NCI-H2081 treated with DMSO at 0.1 percent for 48 hours (cell line): ENCODE measurements at places on chromosomes 2 and 18.

GRCh38 chr2:14778015-14778414 is 145.5 kb downstream of the LRATD1 start:
- DNase-seq = no peak

DNA sequence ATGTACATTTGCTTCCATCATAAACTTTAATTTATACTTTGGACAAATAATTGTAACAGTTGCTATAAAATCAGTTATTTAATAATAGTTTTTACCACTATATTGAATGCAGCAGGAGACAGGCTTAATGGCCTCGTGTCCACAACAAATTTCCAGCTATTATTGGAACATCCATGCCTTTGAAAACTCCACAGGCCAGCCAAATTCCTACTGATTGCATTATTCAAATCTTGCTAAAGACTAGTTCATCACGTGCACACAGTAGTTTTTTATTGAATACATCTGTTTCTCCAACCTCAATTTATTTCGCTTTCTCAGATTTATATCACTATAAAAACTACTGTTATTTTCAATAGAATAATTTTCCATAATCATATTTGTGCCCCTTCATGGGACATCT is 18.4 kb upstream of the PTPRM start:
- DNase-seq = no peak

DNA sequence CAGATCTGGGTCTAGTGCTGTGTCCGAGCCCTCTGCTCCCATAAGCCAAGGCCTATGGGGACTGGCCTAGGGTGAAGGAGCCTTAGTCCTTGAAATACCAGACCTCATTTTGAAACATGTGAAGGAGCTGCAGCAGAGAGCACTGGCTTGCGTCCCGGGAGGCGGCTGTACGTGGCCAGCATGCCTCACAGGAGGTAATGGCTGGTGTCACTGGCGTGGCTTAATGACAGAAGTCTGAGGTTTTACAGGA is 72.7 kb upstream of the OTOS start:
- no peak for DNase-seq

GRCh38 chr2:200449149-200449548 is 60.7 kb downstream of the KCTD18 start:
- DNase-seq = no peak

- DNase-seq = no peak
Measured at GRCh38 chr2:153891051-153891450, 19.3 kb downstream of the GALNT13 start.

DNA sequence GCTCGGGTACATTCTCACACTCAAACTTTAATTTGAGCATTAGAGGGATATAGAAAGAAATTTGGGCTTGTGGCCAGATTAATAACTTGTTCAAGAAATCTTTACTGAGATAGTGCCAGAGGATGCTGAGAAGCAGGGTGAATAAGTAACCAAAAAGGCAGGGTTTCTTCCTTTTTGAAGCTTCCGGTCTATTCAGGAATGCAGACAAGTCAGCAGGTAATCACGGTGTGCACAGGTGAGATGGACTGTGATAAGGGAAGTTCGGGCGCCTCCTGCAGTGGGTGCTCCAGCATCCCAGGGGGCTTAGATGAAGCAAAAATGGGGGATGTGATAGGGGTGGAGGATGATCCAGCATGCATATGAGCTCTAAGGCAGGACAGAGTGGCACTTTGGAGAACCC is 44.9 kb upstream of the CYP1B1 start:
- no peak for DNase-seq

DNA sequence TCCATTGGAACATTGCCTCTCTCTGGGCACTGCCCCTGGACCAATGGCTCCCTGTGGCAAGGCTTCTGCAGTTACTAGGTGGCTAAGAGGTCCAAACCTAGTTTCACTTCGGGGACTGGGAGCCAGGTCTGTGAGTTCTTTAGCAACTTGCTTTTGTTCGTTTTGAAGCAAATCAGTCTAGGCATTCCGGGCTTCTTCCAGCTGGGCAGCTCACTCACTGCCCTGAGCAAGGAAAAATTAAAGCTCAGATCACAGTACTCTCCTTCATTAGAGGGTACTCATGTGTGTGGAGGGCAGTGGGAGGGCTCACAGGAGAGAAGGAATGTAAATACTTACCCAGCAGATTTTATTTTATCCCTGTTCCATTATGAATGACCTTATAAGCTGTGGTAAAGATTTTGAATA is 80.3 kb downstream of the SPP2 start:
- DNase-seq = no peak

DNA sequence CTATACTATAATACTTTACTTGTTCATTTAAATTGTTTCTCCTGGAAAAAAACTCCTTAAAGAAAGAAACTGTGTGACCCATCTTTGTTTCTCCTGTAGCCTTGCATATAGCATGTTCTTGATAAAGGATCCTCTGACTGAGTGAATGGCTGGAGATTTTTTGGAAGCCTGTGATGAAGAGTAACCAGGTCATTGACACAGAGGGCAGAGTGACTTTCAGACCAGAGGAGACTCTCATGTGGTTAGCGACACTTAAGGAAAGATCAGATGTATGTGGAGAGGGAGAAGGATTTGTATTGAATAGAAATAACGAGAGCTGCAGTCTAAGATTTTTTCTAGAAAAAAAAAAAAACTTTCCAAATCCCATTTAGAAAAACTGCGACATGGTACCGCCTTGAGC is 85.5 kb downstream of the TRIM43 start:
- no peak for DNase-seq

DNA sequence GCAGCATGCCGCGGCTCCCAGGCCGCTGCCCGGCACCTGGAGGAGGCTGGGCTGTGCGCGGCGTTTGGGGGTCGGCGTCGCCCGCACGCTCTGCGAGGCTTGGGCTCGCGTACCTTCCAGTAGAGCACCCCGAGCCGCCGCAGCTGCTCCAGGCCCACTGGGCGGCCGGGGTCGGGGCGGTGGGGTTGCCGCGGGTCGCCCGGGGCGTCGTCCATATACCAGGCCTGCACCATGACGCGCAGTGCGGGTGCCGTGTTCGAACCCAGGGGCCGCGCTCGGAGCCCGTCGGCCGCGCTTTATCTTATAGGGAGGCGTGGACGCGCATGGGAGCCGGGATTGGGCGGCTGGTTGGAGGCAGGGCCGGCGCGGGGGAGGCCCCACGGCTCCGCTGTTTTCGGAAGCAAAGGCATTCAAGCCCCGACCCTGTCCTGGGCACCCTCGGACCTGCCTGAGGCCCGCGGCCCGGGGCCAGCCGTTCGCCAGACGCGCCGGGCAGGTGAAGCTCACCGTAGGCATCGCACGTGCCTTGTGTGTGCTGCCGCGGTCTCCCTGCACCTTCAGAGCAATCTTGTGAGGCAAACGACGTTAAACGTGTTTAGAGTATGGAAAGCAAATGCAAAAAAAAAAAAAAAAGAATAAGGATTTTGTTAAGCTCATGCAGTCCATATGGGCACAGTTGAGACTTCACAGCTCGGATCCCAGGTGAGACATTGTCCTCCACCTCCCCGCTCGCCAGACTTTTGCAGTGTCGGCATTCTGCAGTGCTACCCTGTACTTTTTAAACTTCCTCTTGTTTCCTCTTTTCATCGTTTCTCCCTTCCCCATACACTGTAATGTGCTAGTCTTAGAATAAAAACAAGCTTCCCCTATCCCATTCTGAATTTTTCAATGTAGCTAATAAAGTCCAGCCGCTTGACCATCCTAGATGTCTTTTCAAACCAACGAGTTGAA is at the start of gene ADI1:
TSS of gene ADI1 (minus strand) at position 277 of the 951 bp plus-strand sequence. CDS start at position 233, 44 bp downstream.
- no peak for DNase-seq

GRCh38 chr2:76953733-76954347 is 568.3 kb downstream of the LRRTM4 start:
- peak; percentile 33 for DNase-seq

GRCh38 chr18:25662272-25662671 is 310.3 kb upstream of the ZNF521 start:
- DNase-seq = no peak

GRCh38 chr18:28048612-28049011 is 128.3 kb downstream of the CDH2 start:
- no peak for DNase-seq

DNA sequence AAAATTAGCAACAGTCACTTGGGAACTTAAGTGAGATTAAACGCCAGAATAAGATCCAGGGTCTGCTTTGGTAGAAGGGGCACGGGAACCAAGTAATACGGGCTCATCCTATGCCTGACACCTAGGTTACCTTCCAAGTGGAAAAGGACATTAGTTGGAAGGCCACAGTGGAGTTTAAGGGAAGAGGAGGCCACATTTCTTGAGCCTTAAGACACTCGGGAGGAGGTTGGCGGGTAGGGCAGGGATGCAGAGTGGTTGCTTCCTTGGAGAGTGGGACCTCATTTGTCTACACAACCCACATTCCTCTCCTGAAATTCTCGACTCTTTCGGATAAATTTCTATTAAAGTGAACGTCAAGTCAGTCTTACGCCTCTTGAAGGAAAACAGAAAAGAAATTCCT is 510 bp upstream of the DNAH6 start:
- no peak for DNase-seq

DNA sequence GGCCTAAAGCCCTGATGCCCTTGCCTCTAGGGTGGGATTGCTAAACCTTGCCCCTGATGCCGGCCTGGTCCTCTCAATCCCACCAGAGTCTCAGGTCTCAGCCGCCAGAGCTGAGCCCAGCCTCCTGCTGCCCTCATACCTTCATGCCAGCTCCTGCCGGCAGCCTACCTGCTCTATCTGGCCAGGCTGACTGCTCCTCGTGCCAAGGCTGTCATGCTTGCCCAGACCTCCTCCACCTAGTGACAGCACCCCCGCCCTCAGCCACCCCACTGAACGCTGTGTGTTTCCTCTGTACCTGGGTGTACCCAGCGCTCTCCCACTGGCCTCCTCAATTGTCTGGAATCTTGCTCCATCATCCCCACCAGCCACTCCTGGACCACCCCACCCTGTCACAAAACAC is 120.1 kb downstream of the CACNB4 start:
- DNase-seq = no peak

DNA sequence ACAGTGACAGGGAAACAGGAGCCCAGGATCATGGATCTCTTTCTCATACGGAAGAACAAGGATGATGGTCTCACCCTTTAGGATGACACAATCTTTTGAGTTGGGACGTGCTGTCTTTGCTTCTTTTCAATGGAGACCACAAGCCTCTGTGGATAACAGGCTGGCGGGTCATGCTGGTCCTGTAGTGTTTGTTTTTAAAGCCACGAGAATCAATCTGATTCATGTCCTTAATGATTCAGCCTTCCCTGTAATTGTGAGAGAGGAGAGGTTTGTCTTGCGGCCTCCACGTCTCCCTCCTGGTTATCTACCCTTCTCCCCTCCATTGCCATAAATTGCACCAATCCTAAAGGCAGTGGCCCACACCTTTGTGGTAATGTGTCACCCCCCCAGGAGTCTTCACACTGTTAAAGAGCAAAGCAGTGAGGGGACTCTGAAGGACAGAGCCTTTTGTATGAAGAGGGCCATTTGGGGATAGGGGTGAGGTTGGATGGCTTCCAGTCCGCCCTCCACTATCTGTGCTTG is 87.7 kb upstream of the TGFA start:
- DNase-seq = no peak

DNA sequence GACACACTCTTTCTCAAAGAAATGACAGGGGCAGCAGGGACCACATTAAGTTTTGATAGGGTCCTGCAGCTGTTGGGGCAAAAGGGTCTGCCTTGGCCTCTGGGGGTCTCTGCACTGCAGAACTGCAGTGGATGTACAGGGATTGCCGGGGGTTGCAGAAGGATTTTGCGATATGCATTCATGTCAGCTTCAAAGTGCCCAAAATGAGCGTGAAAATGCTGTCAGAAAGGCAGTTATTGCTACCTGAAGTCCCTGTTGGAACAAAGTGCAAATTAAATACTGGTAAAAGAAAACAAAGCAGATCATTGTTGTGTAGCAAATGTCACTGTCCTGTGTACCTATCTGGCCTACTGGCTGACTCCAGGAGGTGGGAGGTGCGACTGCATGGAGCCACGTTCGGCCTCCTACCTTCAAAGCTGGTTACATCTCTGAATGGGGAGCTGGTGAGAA is 78.8 kb upstream of the MAP4K3 start:
- no peak for DNase-seq

DNA sequence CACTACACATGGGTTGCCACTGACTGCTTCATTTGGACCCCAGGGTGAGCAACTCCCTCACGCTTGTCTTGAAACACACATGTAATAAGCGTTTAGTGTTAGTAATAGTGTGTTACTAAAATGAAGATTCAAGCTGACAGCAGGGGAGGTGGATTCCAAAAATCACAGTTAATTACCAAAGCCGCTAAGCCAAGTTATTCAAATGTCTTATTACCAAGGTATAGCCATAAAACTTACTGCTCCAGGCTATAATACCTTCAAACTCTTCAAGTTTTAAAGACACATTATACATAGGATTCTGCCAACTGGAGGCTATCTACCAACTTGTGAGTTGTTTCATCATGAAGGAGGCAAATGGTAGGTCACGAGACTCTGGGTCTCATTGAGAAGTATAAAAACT is 2.9 kb downstream of the LPIN2 start:
- DNase-seq = no peak

GRCh38 chr2:227865291-227865690 is 6.1 kb upstream of the DAW1 start:
- DNase-seq = no peak

GRCh38 chr2:134144651-134145050 is 109.2 kb upstream of the MGAT5 start:
- DNase-seq = no peak

- no peak for DNase-seq
Measured at GRCh38 chr2:213451542-213452239, 167.4 kb downstream of the SPAG16 start.

GRCh38 chr18:54856105-54856646 is 27.9 kb downstream of the RAB27B start:
- no peak for DNase-seq

GRCh38 chr2:129775952-129776653 is 203.4 kb upstream of the RAB6C start:
- no peak for DNase-seq

DNA sequence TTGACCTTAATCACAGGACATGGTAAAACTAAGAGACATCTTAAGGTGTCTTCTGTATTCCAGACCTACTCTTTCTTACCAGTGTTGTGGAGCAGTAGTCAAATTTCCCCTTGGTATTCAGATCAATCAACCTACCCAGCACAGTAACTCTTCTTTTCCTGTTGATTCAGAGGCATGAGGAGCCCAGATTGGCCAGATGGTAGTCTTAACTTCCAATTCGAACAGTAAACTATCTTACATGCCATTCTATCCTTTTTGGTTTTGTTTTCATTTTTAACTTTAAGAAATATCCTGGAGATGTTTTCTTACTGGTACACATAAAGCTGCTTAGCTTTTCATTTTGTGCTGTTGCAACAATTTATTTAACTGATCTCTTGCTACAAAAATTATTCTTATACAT is 630.3 kb upstream of the PKDCC start:
- DNase-seq = no peak

DNA sequence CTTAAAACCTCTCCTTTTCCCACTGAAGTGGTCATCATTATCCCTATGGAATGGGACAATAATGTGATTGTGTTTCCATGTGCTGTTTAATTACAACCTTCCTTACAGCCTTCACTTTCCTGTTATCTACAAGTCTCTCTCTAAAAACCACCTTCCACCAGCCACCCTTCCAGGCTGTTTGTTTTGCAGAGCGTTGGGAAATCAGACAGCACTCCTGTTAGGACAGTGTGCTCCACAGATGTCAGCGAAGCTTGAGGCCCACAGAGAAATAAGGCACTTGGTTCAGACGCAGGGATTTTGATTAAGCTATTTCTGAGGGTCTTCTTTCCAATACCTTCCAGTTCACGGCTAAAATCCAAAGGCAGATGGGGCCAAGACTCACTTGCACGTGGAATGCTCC is 32.3 kb upstream of the ASPRV1 start:
- DNase-seq = no peak
